ENCODE measurements at places on chromosomes 4 and X. TPM values are rescaled to one million over a fixed set of nuclear protein-coding genes. Genes with fewer than 3 reads are reported as not detected.

DNA sequence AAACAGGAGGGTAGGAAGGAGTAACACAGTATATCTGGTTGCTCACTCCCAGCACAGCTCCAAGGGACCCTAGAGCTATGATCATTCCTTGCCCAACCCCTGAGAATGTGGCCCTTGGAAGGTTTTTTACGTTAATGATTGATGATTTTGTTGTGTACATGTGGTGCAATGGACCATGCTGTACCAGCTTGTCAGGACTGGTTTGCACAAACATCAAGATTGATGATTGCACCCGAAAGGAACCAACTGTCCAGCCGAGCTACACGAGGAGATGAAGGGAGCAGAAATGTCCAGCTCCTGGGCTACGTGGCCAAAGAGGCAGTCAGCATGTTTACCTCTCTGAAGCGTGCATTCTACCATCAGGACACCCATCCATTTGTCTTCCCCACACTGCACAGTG is 83.2 kb upstream of the USP9X start:
- no peaks in the 10 kb centered on the region for H3K36me3 ChIP-seq
- H3K4me3 ChIP-seq, result no peak overlapping the region
- peaks cover 6% of the 10 kb centered on the region for H3K4me1 ChIP-seq
- no peak overlapping the region for H3K27ac ChIP-seq

DNA sequence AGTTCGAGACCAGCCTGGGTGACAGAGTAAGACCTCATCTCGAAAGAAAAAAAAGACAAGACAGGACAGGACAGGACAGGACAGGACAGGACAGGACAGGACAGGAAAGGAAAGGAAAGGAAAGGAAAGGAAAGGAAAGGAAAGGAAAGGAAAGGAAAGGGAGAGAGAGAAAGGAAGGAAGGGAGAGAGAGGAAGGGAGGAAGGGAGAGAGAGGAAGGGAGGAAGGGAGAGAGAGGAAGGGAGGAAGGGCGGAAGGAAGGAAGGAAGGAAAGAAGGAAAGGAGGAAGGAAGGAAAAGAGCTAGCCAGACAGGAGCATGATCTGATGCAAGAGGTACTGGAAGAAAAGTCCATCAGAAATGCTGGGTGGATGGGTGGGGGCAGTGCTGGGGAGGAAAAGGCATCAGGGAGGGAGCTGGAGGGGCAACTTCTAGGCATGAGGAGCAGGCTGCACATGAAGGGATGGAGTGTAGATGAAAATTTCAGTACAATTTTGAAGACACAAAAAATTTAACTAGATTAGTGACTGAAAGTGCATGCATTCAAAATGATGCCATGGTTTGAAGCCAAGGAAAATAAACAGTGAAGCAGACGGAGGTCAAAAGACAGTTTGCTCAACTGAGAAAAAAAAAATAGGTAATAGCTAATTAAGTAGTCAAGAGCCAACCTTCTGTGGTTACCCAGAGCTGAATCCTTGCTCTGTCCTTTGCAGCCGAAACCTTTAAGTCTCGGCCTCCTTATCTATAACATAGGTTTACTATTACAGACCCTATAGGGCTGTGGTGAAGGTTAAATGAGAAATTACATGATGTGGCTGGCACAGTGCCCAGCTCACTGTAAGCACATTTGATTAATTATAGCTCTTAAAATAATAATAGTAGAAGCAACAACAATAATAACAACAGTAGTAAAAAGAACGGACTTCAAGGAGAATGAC is 59.9 kb downstream of the ZNF827 start:
- H3K36me3 ChIP-seq, result peaks cover 27% of the 10 kb centered on the region
- H3K4me3 ChIP-seq, result no peak overlapping the region
- DNase-seq, result no peak
- no peak overlapping the region for H3K27ac ChIP-seq
- H3K4me1 ChIP-seq, result peaks cover 15% of the 10 kb centered on the region
- no peaks in the 10 kb centered on the region for H3K27me3 ChIP-seq

F11 gene
- not detected for total RNA-seq

DNA sequence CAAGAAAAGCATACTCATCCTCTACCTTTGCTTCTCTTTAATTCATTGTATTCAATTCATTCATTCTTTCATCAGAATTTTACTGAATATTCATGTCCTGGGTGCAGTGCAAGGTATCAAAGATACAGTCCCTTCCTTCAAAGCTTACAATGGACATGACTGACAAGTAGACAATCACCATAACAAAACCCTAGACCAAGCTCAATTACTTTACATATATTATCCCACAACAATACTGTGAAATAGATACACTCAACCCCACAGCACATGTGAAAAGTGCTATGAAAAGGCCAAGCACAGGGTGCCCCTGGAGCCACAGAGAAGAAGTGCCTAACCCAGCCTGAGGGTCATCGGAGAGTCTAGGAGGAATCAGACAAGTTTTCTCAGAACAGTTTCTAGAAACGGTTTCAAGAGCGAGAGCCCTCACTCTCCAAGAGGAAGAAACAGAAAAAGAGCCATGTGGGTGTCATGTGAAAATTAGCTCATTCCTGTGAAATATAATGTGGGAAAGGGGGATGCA is 15.3 kb downstream of the AMBN start:
- H3K4me3 ChIP-seq, result no peak overlapping the region
- H3K27me3 ChIP-seq, result peaks cover 6% of the 10 kb centered on the region
- H3K36me3 ChIP-seq, result no peaks in the 10 kb centered on the region
- no peak overlapping the region for H3K27ac ChIP-seq
- H3K4me1 ChIP-seq, result no peaks in the 10 kb centered on the region
- DNase-seq, result no peak

All from activated naive CD8-positive, alpha-beta T cell treated with anti-CD3 and anti-CD28 coated beads, Interleukin-2, amount 10 ng/mL, durations not matched to agents 7 days and 5 days (primary cell).